Activated CD8-positive, alpha-beta memory T cell treated with anti-CD3 and anti-CD28 coated beads, Interleukin-2, amount 50 U/mL, for 4 hours (primary cell): ENCODE measurements at places on chromosomes 13 and 19.
A peak's percentile ranks its signal among the peaks of the same experiment; 100 is the strongest.

GRCh38 chr19:48645620-48646000, 377 bp downstream of the CA11 start:
- no peak for DNase-seq

DNA sequence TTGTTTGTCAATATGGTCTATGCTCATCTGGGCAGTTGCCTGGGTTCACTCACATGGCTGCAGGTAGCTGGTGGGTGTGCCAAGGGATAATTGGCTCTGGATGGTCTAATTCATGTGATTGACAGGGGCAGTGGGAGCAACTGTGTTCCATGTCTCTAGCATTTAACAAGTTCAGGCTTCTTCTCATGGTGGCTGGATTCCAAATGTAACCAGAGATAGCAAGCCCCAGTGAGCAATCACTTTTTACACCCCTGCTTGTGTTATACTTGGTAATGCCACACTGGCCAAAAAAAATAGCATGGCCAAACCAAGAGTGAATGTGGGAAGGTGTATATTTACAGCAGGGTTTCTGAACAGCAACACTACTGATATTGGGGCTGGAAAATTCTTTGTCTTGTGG, 89.6 kb upstream of the TNFSF11 start:
- DNase-seq: no peak

DNA sequence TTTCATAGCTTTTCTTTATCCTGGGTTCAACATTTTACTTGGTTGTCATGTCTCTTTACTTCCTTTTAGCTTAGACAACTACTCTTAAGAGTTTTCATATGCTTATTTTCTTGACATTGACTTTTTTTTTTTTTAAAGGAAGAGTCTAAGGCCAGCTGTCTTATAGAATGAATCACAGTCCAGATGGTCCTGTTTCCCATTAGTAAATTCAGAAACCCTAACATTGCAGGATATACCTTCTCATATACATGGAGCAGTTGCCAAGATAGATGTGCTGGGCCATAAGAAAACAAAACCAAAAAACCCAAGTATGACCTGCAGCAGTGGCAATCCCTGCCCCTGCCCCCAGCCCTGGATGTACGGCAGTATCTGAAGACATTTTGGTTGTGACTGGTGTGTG, 72.8 kb downstream of the COG3 start:
- DNase-seq: no peak

- no peak for DNase-seq
Observed at GRCh38 chr13:37288057-37288720, 182.7 kb upstream of the CSNK1A1L start.

GRCh38 chr13:20495087-20496023, 30.3 kb downstream of the CRYL1 start:
- DNase-seq: peak; percentile 64

GRCh38 chr13:109939180-109939579, 152.8 kb upstream of the IRS2 start:
- no peak for DNase-seq
